ENCODE measurements at places on chromosomes 5 and 9.
A peak's percentile ranks its signal among the peaks of the same experiment; 100 is the strongest.

DNA sequence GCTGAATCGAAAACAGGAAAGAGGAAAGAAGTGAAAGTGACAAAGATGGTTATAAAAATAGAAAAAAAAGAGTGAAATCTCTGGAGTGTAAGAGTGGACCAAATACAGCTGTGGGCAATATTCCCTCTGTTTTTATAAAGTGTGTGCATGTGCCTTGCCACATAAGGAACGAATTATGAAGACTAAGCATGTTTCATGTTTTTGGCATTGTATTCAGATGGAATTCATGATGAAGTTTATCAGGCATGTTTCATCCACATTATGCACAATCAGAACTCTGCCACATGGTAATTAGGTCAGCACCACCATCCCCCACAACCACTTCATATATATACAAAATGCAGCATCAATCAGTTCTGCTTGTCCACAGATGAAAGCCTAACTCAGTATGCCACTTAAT, 348.0 kb downstream of the ZNF608 start:
- DNase-seq = no peak

GRCh38 chr5:95113489-95113888, 171.4 kb downstream of the MCTP1 start:
- no peak for DNase-seq

GRCh38 chr5:150789943-150790611, 11.5 kb downstream of the SMIM3 start:
- peak; percentile 25 for DNase-seq

GRCh38 chr5:143695244-143695864, 116.6 kb upstream of the HMHB1 start:
- DNase-seq = no peak

DNA sequence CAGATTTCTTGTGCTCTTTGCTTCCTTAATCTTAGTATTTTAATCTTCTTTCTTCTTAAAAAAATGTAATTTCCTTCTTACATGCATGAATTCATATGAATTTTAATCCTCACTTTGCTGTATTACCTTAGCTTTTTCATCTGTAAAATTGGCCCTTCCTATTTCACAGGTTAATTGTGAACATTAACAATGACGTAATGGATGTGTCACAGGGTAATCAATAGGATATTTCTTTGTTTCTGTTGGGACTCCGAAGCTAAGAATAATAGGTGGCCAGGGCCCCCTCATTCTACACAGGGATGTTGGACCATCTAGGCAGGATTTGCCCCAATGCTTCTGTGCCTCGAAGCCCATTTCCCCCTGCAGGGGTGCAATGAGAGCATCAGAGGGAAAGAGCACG, 187.4 kb upstream of the NFIB start:
- no peak for DNase-seq

GRCh38 chr5:128974567-128974966, 9.3 kb downstream of the SLC27A6 start:
- DNase-seq = no peak

DNA sequence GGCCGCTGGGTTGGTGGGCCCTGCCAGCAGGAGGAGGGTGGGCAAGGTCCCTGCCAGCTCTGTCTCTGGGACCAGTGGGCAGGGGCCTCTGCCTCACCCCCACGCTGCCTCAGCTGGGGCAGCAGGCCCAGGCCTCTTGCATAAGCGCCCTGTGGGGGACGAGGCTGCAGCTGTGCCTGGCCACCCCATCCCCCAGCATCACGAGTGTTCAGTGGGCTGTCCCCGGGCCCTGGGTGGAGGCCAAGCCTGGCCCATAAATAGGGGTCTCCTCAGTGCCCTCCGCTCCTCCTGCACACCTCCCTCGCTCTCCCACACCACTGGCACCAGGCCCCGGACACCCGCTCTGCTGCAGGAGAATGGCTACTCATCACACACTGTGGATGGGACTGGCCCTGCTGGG, at the start of gene PTGDS:
TSS of gene PTGDS (plus strand) at position 282 of the 400 bp plus-strand sequence. CDS start at position 357, 75 bp downstream.
- DNase-seq = no peak

Measured in activated CD4-positive, CD25-positive, alpha-beta regulatory T cell treated with anti-CD3 and anti-CD28 coated beads, Interleukin-2, amount 50 U/mL, for 16 hours (primary cell).